ENCODE measurements at places on chromosomes 7 and 10. TPM values are rescaled to one million over a fixed set of nuclear protein-coding genes. Genes with fewer than 3 reads are reported as not detected.

FOXI2 gene
- not detected for polyA plus RNA-seq

NUTM2A gene
- polyA plus RNA-seq: 0.15 TPM

PPP1R9A gene
- 4.9 TPM for polyA plus RNA-seq

WNT16 gene
- polyA plus RNA-seq: not detected
